ENCODE measurements at places on chromosomes 7 and 10.

DNA sequence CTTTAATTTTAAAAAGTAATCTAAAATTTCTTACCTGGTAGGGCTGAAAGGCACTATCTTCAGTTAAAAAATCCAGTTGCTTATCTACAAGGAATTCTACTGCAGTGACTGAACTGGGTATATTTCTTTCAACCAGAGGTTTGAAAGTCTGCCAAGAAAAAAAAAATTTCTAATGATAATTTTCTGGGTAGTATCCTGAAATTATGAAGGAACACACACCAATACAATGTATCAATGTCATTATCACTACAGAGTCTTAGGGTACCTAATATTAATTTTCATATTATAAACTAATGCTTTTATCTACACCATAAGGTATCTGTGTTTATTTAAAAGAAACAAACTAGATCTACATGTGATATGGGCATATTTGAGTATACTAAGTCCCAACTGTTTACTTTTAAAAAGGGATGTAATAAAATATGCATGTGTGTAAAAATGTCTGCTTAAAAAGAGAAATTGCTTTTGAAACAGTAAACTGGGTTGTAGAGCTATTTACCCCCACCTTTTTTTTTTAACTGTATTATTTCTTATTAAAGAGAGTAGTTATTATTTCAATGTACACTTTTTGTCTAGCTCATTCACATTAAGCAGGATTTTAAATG, 131.6 kb downstream of the NRBF2 start:
- no peak for DNase-seq

DNA sequence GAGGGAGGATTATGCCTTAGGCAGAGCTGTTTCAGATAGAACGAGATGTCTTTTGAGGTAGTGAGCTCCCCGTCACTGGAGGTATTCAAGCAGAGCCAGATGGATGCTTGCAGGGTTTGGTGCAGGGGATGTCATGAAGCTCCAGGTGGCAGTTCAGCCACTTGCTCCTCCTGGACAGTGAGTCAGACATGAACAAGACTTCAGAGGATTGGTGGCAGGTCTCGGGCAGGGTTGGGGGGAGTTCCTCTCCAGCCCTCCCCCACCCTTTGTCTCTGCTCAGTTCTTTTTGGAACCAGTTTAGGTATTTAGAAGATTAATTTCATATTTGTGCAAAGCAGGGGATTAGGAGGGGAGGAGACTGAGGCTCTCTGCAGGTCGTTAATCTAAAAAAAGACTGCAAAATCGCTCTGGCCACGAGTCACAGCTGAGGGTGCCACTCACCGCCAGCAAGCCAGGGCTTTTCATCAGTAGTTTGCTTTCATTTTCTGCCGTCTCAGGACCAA, 21.5 kb upstream of the MYL10 start:
- DNase-seq = no peak

- peak; percentile 50 for DNase-seq
These were observed 1567.3 kb upstream of the LRRTM3 start for GRCh38 chr10:65358565-65358964.

DNA sequence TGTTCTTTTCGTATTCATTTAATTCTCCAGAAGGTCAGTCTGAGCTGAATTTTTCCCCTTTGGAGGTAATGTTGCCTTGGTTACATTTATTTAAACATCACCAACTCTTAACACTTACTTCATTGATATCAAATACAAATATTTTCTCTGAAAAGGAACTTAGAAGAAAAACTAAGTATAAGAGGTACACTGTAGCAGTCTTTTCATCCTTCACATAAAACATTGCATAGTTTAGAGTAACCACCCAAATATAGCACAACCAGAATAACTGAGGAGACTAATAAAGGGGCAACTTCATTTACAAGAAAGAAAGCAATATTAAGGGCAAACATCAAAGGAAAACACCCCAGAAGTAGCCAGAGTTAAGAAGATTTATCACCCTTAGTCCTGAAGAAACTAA, 1115.0 kb upstream of the POT1 start:
- DNase-seq = no peak

DNA sequence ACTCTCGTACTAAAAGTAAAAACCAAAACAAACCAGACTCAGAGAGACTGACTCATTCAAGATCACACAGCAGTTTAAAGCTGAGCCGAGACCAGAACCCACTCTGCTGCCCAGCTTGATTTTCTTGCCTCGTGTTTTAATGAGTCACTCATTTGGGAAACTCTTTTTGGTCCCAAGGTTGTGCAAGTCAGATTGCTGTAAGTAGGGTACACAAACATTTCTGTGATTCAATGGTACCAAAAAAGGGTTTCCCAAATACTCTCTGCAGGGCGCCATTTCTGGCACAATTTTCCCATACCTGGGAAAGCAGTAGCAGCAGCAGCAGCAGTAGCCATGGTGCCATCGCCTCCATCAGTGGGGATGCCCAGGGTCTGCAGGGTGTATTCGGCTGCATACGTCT, 69.9 kb downstream of the ASAH2B start:
- DNase-seq = no peak

GRCh38 chr7:135645296-135645904, 16.9 kb upstream of the STMP1 start:
- DNase-seq = peak; percentile 24
